ENCODE measurements at places on chromosomes 6 and 20. TPM values are rescaled to one million over a fixed set of nuclear protein-coding genes. Genes with fewer than 3 reads are reported as not detected.

- peak; percentile 17 for DNase-seq
These were observed 20.5 kb downstream of the PERP start for GRCh38 chr6:138086573-138087196.

Gene HLA-DRB5
- not detected for total RNA-seq

DNA sequence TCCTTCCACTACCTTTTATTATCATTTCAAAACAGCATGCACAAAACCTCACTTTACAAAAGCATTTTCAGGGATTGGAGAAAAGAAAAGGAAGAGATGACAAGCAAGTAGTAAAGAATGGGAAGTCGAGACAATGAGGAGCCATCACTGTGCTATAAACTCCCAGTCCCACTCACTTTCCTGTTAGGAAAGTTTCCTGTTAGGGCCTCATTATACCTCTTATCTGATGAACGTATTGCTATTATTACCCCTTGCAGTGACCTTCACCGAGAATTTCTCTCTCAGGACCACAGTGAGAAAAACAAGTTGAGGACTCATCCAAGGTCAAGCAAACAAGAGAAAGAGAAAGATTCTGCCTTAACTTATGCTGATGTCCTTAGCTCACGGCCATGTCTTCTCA lies 28.8 kb downstream of the LAMP5 start:
- DNase-seq, result no peak

DNA sequence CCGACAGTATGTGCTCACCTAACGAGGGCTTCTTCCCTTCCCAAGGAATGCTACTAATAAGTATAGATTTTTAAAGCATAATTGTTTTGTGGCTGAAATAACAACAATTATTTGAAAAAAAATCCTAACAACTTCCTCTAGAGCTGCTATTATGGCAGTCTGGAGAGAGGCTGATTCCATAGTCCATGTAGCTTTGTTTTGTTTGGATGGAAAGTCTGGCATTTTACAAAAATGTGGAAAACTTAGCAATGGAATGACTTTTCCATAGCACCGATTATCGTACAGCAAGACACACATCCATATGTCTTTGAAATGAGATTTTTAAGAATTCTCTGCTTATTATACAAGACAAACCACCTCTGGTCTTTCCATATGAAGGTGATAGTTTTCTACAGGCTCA lies 252.4 kb upstream of the TAB2 start:
- DNase-seq, result no peak

GRCh38 chr6:82971877-82972460 lies 93.7 kb downstream of the UBE3D start:
- no peak for DNase-seq

Gene SSR1
- 91.6 TPM for total RNA-seq

DNA sequence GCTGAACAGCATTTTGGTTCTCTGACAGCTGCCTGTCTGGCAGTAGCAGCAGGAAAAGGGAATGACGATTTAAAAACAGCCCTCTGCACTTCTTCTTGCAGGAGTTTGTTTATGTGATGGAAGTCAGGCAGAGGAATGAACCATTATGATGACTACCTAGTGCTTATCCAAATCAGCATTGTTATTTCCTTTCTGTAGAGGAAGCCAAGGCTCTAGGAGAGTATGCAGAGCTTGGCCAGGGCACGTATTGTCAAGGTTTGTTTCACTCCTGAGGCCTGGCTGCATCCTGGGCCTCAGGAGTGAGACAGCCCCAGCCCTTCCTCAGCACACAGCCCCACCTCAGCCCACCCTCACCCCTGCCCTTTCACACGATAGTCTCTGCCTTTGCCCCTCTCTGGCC lies 68.5 kb downstream of the FAM229B start:
- no peak for DNase-seq

- no peak for DNase-seq
These were observed 10.9 kb downstream of the HIVEP1 start for GRCh38 chr6:12022953-12023388.

Gene RAD21L1
- 0.77 TPM for total RNA-seq

Gene CDKAL1
- total RNA-seq, result 21.6 TPM

Gene PAX1
- not detected for total RNA-seq

Gene BHLHE23
- 0.66 TPM for total RNA-seq

Gene PTCRA
- not detected for total RNA-seq

- no peak for DNase-seq
These were observed 184.8 kb upstream of the ECI2 start for GRCh38 chr6:4319981-4320683.

GRCh38 chr20:33169176-33169794 lies 1.3 kb downstream of the BPIFA2 start:
- peak; percentile 70 for DNase-seq

Gene KIAA0408
- total RNA-seq, result 7.5 TPM

- DNase-seq, result no peak
These were observed 80.8 kb downstream of the RCAN2 start for GRCh38 chr6:46410334-46410953.

DNA sequence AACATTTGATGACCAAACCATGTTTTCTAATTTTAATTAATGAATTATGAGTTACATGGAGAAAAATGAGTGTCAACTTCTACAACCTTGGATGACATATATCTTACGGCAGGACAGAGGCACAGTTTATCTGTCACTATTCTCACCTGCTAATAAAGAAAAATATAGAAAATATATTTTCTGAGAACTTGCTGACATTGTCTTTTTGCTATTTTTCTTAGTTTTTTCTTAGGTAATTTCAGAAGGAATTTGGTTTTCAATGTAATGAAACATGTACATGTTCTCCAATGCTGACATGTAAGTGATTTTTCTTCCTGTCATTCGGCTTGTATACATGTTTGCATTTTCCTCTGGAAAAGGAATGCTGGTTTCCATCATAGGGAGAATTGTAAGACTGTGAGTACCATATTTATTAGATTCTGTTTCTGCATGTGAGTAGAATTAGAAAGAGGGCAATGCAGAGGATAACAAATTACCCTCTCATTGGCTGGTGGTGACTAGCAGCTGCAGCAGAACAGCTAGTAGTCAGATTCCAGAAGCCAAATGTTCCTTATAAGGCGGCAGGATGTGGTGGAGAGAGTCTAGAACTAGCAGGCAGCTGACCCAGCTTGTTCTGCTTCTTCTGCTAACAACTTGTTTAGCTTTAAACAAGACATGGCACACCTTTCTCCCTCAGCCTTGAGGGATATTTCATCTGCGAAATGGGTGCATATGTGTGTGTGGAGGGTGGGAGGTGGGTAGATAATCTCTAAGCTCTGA lies 132.8 kb upstream of the SPACA1 start:
- DNase-seq, result no peak

Gene CLVS2
- 0.46 TPM for total RNA-seq

Gene SEMG1
- 2.9 TPM for total RNA-seq

Gene MPIG6B
- total RNA-seq, result 0.11 TPM

- no peak for DNase-seq
These were observed 87.9 kb upstream of the CDYL start for GRCh38 chr6:4687989-4688947.

DNA sequence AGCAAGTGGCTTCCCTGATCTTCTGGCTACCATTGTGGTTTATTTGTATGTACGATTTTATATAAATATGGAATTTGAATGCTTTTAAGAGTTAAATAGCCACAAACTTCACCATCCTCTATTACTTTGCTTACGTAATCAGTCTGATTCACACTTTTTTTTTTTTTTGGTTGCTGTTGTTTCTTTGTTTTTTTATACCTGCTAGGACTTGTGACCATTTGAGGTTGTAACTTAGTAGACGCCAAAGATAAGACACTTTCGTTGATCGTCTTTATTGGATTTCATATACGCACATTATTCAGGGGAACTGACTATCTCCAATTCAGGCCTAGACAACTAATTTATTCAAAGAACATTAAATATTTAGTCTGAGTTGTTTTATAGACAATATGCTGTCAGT lies 559.0 kb downstream of the CBLN4 start:
- DNase-seq, result no peak

Gene KCNK16
- not detected for total RNA-seq

GRCh38 chr6:17998442-17998841 lies 11.0 kb upstream of the KIF13A start:
- DNase-seq, result no peak

Gene LCA5
- total RNA-seq, result 3.6 TPM

DNA sequence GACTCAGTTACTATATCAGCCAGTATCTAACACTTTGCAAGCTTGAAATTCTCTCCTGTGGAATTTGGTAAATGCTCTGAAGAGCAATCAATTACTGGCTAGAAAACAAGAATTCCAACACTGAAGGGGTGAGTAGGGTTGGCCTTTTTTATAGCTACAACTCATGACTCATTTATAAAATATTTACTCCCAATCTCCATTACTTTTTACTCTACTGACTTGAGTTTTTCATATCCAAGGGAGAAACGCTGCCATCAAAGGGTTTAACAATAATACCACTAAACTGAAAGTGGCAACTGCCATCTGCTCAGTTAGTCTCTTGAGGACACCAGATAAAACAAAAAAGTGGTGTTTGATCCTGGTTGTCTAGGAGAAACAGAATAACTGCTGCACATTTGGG lies 203.1 kb downstream of the UBE3D start:
- no peak for DNase-seq

DNA sequence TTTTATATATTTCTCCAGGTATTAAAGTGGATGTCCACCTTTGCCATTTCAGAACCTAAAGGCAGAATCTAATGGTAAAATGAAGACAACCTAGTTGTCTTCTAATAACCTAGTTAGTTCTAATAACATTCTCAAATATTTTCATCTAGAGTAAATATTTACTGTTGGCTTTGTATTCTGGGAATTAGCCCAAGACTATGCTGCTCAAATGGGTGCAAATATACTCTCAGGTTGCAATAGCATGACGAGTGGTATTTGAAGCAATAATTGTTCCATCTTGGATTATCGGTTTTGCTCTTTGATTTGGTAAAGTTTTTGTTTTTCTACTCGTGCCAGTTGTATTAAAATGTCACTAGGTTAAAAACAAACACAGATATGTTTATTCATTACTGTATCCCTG lies 21.0 kb upstream of the RSPH4A start:
- DNase-seq, result no peak

Gene ARMH2
- total RNA-seq, result not detected

DNA sequence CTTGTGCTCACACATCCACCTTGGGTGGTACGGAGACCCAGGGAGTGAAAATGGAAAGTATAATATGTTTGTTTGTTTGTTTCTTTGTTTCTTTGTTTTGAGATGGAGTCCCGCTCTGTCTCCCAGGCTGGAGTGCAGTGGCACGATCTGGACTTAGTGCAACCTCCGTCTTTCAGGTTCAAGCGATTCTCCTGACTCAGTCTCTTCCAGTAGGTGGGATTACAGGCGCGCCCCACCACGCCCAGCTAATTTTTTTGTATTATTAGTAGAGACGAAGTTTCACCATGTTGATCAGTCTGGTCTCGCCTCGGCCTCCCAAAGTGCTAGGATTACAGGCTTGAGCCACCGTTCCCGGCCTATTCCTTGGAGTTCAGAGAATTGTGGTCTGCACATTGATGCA lies 115.4 kb downstream of the TRIM27 start:
- no peak for DNase-seq

DNA sequence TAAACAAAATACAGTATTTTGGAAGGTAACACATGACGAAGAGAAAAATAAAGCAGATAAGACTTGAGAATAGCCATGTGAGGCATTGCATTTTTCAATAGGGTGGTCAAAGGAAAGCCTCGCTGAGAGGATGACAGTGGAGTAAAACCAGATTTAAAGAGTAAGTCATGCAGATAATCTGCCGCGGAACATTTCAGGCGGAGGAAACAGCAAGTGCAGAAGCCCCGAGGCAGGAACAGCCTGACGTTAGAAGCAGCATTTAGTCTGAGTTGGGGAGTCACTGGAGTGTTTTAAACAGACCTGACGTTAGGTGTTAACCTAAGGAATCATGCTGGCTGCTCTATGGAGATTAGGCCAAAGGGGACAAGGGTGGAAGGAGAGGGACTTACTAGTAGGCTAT lies 65.0 kb upstream of the VSTM2L start:
- no peak for DNase-seq

DNA sequence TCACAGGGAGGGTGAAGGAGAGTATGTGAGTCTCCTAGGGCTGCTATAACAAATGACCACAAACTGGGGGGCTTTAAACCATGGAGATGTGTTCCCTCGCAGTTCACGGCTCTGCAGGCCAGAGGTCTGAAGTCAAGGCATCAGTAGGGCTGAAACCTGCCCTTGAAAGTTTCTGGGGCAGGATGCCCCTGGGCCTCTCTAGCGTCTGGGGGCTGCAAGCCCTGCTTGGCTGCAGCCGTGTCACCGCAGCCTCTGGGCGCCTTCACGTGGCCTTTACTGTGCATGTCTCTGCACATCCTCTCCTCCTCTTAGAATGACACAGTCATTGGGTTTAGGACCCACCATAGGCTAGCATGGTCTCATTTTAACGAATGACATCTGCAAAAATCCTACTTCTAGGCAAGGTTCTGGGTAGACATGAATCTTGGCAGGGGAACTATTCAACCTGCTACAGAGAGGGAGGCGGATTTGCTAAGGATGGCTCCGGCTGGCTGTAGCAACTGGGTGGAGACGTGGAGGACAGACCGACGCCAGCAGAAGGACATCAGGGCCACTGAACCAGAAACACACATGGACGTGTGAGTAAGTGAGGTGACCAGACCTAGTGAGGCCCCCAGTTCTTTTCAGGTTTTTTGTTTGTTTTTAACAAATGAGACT lies 58.6 kb downstream of the PHACTR3 start:
- no peak for DNase-seq

DNA sequence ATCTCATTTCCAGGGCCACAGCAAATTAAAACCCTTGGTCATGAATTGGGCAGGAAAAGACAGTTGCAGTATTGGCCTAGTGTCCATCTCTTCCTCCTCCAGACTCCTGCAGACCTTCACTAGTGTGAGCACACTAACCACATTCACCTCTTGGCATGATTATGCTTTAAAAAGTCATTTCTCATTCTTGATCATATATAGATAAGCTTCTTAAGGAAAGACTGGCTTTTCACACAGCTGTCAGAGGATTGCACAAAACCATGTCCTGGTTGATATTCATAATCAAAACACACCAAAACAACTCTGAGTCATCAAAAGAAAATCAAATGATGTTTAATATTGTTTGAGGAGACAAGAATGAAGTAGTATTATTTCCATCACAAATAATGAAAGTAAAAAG lies 52.1 kb downstream of the TMEM200A start:
- DNase-seq, result no peak

Gene CARMIL1
- total RNA-seq, result 36.2 TPM

- DNase-seq, result no peak
These were observed 4.8 kb downstream of the SAMD10 start for GRCh38 chr20:63974402-63975200.

GRCh38 chr6:43396408-43397149 lies 27.1 kb upstream of the ZNF318 start:
- DNase-seq, result no peak

All from WTC11 (cell line).